ENCODE measurements at places on chromosomes 12 and 14.

- no peak for DNase-seq
Measured at GRCh38 chr12:80490329-80490728, 46.3 kb downstream of the PTPRQ start.

- DNase-seq = no peak
Measured at GRCh38 chr12:88538250-88538649, 42.0 kb downstream of the KITLG start.

DNA sequence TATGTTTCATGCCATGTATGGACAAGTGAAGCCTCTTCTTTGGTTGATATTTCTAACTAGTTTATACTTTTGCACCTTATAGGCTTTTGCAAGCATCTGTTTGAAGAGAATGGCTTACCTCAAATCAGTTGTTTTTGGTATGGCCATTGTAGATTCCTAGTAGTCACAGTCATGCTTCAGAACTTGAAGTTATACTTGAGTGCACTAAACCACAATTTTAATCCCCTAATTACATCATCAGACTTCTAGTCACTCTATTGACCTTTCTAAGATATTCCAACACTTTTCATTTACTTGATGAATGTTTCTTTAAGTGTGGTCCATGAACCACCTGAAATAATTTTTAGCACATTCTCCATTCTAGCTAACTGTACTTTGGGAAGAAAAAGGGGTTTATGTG, 18.6 kb upstream of the KLRB1 start:
- no peak for DNase-seq

DNA sequence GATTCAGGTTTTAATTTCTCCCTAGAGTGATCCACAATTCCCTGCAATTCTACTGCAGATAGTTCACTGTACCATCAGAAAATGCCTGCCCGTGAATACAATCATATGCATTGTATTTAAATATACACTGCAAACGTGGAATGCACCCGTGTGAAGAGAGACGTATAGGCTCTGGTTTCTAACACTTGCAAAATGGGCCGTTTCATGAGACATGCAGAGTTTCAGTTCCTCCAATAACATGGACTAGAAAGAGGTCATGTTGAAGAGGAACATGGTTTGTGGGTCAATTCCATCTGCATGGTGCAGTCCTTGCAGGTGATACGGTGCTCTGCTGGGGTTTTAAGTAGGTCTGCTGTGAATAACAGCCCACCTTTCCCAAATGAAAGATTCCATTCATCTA, 373.3 kb downstream of the TMEM132D start:
- no peak for DNase-seq

DNA sequence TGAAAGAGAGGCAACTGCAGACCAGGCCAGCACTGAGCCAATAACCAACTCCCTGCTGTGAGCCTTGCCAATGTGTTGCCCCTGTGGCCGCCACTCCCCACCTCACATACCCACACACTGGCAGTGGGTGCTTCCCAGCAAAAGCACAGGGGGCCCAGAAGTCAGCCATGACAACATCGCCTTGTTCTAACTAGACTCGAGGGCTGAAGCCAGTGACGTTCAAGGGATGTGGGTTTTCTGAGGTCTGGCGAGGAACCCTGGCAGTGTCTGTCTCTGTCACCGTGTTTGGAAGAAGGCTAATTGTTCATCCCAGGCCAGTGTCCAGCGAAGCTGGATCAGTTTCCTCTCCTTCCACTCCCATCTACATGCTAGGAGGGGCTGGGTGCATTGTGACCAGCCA, 311.8 kb upstream of the AMIGO2 start:
- DNase-seq = peak; percentile 72

DNA sequence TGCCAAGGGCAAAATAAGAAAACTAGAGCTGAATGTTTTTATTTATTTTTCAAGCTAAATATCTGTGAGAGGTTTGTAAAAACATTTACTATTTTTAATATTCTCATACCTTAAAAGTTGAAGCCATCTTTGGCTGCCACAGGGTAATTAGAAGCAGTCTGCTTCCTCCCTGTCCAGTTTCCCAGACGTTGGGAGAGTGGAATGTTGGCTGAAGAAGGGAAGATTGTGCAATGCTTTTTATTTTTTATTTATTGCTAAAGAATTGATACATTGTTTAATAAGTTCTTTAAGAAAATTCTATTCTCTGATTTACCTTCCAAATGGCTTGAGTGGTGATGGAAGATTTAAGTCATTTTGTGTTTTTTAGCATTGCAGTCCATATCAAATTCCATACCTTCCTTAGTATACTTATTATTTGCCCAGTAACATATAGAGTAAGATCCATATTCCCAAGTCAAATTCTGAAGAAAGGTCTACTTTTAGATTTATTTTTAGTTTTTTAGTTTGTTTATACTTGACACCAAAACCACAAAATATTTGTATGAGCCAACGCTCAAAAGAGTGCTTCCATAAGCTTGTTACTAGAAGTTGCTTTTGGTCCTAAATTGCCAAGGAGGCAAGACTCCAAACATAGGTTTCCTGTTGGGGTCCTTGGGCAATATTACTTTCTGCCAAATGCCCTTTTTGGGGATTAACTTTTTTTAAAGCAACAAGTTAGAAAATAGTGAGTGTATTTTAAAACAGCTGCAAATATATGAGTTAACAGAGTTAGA, 124.0 kb upstream of the CPM start:
- DNase-seq = no peak

GRCh38 chr14:52235866-52236510, 31.5 kb upstream of the PTGDR start:
- DNase-seq = no peak

DNA sequence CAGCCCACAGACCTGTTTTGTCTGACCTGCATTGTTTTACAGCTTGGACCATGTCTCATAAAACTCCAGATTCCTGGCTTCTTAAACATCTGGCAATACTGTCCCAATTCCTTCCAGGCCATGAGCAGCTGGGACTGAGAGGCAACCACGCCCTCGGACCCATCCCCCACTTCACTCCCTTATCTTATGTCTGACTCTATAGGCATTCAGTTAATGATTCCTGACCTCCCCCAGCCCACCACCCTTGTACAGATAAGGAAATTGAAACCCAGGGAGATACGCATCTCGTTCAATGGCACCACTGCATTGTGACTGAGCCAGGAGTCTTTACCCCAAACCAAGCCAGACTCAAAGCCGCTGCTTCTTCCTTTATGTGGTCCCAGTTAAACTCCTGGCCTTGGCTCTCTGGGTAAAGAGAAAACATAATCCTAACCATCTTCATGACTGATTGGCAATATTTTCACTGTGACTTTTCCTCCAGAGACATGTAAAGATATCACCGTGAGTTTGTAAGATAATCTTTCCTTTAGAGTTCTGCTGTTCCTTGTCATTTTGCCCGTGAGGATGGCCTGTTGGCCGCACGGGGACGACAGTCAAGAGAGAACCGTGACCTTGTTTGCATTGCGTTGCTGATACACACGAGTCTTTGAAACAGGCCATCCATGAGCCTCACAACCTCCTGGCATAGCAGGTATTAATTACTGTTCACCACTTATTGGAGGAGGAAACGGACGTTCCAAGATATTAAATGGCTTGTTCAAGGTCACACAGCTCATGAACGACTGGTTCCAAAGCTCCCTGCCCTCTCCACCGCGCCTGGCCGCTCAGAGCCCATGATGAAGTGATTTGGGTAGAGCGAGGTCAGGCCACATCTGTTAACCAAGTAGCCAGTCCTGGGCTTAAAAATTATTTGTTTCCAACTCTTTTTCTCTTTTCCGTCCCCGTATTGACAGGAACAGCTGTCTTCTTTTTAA, 39.4 kb downstream of the MAP1LC3B2 start:
- DNase-seq = no peak

- DNase-seq = peak; percentile 2
Measured at GRCh38 chr12:69052613-69053408, 119.8 kb upstream of the CPM start.

GRCh38 chr12:71602761-71603577, 60.7 kb downstream of the ZFC3H1 start:
- DNase-seq = no peak

DNA sequence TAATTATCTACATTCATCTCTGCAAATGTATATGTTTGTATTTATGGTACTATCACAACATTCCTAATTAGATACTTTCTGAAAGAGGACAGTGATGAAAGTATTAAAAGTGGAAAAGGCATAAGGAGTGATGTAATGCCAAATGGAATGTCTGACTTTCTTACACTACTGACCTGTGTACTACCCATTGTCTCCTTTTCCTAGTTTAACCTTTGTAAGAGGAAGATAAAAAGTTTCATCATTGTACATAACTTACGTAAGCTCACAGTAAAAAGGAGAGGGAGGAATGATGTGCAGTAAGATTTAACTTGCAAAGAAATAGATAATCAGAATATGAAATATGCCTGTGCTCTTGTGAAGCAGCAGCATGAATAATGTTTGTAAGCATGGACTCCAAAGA, 55.9 kb downstream of the SOX5 start:
- no peak for DNase-seq

GRCh38 chr12:53039851-53040250, 10.0 kb upstream of the TNS2 start:
- DNase-seq = no peak

DNA sequence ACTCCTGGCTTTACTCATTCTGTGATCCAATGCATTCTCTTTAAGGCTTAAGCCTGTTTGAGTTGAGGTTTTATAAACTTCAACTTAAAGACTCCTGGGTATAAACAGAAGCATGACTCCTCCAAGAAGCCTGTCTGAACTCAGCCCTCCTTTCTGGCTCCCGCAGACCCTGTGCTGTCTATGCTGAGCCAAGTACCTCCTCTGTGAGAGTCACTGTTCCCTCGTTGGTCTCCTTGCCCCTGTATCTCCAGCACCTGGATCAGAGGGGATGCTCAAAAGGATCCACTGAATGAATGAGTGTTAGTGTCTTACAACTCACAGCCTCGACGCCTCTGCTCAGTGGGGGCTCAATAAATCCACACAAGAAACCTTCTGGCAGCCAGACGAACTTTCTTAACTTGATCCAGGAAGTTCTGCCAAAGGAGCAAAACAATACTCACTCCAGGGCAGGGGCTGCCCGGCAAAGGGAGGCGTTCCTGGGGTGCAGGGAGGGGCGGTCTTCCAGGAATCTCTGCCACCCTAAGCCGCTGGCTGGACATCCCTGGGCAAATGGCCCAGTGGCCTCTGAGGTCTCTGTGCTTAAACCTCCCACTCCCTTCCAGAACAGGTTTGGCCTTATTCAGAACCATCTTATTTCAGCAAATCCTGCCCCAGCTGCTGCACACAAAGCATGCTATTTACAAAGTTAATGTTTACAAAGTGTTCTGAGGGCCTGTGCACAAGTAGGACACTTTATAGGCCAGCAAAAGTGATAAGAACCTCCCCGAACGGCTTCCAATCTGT, 32.9 kb downstream of the MAP1LC3B2 start:
- no peak for DNase-seq

GRCh38 chr12:27095346-27095745, 13.0 kb upstream of the C12orf71 start:
- DNase-seq = no peak

GRCh38 chr14:55239320-55239719, 31.9 kb upstream of the FBXO34 start:
- no peak for DNase-seq
